Left renal cortex interstitium (tissue), 4 donors: ENCODE measurements at places on chromosomes 7 and 10. TPM values are rescaled to one million over a fixed set of nuclear protein-coding genes. Genes with fewer than 3 reads are reported as not detected.

DNA sequence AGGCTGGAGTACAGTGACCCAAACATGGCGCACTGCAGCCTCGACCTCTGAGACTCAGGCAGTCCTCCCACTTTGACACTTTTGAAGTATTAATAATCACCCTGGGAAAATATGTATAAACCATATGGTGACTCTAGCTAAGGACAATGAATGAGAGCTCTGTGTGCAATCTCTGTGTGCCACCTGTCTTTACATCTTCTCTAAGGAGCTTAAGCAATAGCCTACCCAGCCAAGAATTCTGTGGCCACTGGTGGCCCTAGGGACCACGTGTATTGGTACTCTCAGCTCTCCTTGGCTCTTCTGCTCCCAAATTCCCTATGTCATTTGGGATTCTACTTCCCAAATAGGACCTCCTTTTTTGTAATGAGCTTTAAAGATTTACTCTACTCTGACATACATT lies 23.7 kb downstream of the FGF8 start:
- no peak for DNase-seq

IL15RA gene
- polyA plus RNA-seq: 2.4 TPM

DNA sequence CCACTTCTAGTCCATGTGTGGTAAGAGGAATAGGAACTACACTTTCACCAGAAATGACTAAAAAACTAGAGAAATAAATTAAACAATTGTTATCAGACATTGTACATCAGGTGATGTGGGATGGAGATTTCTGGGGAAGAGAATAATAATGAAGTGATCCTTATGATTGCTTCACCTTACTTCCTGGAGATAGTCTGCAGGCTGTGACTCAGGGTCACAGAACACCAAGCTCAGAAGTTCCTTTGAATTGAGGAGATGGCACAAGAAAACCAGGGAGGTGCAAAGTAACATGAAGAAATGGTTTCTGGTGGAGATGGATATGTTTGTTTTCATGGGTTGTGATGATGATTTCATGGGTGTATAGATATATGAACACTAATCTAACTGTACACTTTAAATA lies 44.5 kb downstream of the ZWINT start:
- DNase-seq: no peak

- DNase-seq: no peak
These were observed 873 bp downstream of the GTF2I start for GRCh38 chr7:74658178-74659004.

DNA sequence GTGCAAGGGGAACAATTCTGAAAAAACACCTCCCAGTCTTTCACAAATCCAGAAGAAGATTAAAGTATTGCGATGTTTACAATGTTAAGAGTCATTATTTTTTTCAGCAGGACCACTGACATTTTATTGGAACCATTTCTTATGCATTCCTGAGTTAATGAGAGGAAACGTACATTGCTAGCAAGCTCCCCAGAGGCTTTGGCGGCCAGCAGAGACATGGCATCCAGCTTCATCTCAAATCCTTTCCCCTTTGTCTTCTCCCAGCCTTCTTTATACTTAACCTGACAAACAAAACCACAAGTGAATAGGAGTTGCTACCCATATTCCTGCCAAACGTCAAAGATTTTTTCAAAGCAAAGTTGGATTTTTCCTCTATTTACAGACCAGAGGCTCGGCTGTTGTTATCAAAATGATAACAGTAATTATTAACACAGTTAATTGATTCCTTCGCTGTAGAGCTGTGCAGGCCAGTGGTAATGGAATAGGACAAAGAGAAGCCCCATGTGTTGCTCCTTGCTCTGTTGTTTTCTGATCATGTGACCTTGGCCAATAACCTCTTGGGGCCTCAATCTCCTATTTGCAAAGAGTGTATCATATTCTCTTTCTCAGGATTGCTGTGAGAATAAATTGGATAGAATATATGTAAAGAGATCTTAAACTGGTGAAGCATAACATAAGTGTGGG lies 32.0 kb downstream of the NRAP start:
- DNase-seq: no peak

DNA sequence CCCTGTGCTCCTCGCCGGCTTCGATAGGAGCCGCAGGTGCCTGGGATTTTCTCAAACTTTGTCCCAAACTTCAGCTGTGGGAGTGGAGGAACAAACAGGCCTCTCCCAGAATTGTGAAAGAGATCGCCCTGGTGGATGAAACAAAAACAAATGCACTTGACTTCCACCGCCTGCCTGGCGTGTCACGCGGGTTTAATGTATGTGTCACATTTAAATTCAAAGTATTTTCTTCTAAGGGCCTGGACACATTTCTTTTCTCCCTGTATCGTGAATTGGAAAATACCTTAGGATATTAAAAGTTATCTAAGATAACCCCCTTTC lies 694 bp upstream of the WASL start:
- no peak for DNase-seq

GRCh38 chr7:84913731-84914130 lies 273.1 kb downstream of the SEMA3D start:
- no peak for DNase-seq

DNA sequence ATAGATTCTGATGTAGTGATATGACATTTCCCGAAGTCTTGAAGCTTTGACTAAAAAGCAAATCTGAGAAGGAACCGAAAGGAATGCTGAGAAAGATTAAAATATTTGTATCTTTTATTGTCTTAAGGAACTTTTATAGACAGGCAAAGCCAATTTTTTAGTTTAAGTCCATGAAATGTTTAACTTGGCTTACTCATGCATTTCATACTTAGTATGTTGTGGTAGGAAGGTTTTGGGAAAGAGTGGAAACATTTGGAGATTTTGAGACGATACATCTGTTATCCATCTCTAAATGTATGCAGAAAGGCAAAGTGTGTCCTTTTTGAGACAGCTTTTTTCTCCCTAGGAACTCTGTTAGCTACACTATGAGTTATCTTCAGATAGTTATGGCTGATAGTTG lies 10.1 kb downstream of the TBC1D12 start:
- peak; percentile 34 for DNase-seq

DNA sequence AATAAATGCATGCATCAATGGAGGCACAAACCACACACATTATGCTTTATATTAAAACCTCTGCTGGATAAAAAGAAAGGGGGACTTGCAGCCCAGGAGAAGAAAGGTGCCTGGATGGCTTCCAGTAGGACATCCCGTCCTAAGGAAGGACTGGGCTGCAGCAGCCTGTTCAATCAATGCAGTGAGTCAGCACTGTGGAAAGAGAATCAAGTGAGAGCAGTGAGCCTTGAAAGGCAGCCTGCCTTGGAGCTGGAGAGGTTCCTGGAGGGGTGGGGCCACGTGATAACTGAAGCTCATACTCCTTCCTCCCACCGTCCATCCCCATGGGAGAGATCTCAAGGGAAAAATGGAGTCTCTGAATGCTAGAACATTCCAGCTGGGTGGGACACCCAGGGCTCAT lies 501.2 kb downstream of the ADRA2A start:
- no peak for DNase-seq

DNA sequence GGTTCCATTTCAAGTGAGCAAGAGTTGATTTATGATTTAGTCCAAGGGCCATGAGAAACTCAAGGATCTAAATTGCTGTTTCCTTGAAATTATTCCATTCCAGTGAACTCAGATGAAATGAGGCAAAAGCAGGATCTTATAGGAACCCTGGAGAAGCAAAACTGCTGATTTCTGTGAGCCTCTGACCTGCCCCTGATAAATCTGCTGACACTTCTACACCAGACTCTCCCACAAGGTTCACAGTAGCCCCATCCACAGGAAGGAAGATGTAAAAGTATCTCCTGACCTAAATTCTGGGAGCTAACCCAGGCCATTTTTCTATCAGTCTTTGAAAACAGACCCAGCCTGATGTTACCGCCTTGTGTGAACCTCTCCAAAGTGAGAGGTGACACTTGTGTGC lies 987.6 kb upstream of the AUTS2 start:
- DNase-seq: peak; percentile 50

DNA sequence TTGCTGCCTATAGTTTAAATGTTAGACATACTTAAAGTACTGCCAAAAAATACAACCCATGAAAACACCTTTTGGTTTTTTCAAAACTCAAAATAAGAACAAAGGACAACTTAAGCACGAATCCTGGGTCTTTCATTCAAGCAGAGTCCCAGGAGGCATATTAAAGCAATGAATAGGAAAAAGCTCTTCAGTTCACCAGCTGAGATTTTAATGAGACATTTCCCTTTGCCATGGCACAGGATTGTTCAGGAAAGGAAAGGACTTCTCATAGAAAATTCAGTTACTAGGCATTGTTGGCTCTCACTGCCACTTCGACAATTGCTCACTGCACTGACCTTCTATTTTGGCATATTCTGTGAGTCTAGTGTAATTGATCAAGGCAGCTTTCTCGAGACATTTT lies 133.5 kb upstream of the FEZF1 start:
- no peak for DNase-seq

TAC1 gene
- 0.83 TPM for polyA plus RNA-seq
